ENCODE measurements at places on chromosomes 6 and 20.
A peak's percentile ranks its signal among the peaks of the same experiment; 100 is the strongest.

- no peak for DNase-seq
Measured at GRCh38 chr6:91608428-91608827, 1021.6 kb upstream of the MAP3K7 start.

DNA sequence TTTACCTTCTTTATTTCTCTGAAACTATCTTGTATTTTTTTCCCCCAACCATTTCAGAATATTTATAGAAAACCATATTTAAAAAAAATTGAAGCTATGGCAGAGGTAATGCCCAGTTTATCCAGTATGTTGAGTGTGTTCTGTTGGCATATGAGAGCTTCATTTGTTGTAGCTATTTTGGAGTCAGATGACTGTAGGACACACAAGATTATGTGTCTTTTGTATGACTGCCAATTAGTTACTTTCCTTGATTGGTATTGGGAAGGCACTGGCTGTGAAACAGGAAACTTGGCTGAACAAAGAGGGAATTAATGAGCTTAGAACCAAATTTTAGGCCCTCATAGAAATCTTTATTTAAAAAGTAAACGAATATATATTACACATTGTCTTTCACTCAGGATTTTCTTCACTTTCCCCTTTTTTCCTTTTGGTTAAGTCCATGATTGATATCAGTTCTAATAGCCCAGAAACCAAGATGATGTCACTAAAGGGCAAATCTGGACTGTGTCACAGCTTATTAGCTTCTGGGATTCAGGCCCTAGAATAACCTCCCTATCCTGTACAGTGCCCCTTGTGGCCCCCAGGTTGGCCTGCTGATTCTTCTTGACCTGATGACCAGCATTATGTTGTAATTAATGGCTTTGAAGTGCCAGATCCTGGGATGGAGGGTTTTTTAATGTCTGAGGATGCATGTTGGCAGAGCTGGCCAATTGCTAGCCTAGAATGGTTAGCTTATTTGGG lies 10.1 kb downstream of the CDC5L start:
- no peak for DNase-seq

GRCh38 chr6:116074732-116075390 lies 14.2 kb upstream of the FRK start:
- no peak for DNase-seq

GRCh38 chr6:28734443-28734959 lies 189.3 kb downstream of the TRIM27 start:
- no peak for DNase-seq

- DNase-seq = peak; percentile 85
Measured at GRCh38 chr20:49344975-49345374, 67.1 kb upstream of the ZNFX1 start.

- DNase-seq = no peak
Measured at GRCh38 chr6:113148566-113148965, 708.6 kb upstream of the MARCKS start.

DNA sequence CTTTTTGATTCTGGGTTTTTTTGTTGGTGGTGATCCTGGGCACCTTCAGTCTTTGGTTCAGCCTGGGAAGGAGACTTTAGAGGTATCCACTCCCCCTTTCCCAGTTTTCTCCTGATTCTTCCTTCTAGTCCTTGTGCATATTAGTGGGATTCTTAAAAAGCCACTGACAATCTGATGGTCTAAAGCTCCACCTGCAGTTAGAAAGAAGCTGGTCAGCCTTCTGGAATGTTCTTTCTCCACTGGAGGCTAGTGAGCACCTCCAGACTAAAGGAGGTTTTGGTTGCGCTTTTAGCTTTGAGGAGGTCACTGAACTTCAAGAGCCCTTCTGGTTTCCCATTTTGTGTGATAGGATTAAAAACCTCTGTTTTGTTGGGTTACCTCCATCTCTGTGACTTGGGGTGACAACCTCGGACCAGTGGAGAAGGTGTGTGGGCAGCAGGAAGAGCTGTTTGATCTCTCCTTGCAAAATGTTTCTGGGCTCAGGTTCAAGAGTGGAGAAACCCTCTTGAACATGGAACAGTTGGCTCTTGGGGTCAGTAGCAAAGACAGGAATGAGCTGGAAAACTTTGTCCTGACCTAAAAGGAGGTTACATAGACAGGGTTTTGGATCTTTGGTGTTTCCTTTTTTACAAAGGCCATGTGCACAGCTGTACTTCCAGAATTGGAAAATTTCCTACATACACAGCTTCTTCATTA lies 29.0 kb downstream of the JARID2 start:
- no peak for DNase-seq

DNA sequence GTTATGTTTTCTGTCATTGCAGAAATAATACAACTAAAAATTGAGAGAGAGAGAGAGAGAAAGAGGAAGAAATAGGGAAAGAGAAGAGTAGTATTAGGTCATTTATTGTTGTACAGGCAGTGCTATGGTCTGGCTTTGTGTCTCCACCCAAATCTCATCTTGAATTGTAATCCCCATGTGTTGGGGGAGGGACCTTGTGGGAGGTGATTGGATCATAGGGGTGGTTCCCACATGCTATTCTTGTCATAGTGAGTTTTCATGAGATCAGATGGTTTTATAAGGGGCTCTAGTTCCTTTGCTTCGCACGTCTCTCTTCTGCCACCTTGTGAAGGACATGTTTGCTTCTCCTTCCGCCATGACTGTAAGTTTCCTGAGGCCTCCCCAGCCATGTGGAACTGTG lies 677.4 kb upstream of the CHD6 start:
- DNase-seq = no peak

DNA sequence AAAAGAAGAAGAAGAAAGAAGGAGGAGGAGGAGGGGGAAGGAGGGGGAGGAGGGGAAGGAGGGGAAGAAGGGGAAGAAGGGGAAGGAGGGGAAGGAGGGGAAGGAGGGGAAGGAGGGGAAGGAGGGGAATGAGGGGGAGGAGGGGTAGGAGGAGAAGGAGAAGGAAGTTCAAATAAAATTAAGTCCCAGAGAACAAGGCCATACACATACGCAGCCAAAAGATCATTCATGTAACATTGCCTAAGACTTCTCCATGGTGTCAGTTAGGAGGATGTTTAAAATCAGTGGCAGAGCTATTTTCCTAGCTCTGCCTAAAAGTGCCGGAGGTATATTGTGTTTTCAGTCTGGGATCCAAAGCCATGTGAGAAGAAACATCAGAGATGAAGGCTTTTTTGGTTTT lies 75.8 kb downstream of the PLCB4 start:
- DNase-seq = no peak

GRCh38 chr6:126905917-126906316 lies 212.6 kb upstream of the RSPO3 start:
- no peak for DNase-seq

GRCh38 chr6:117910549-117910948 lies 3.5 kb downstream of the SLC35F1 start:
- no peak for DNase-seq

DNA sequence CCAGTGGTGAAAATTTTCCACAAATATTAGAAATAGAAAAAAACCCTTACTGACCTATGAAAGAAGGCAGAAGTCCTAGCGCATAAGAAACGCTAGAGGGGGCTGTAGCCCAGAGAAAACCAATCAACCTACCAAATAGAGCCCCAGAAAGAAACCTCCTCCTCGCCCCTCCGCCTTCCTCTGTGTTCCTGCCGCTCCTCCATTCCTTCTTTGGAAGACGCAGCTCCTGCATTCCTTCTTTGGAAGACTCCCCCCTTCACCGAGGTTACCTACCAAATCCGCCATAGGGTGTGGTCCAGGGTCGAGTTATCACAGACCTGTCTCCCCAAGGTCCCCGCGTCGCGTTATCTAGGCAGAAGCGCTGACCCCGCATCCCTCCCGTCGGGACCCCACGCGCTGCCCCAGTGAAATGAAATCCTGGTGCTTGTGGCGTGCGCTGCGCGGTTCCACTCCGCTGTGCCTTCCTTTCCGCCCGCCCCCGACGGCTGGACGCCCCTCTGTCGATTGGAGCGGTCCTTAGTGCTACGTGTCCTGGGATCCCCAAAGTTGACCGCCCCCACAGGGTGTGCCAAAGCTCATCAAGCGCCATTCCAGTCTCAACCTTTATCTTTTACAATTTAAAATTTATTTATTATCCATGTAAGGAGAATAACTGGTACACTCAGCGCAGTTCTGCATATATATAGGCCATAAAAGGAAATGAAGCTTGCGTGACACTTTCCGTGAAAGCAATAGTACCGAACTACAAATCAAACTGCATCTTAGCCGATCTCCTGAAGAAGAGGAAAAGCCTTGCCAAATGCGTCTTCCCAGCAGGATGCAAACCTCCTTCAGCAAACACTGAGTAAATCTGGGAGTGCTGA lies 13.0 kb downstream of the RPP21 start:
- no peak for DNase-seq

- DNase-seq = peak; percentile 8
Measured at GRCh38 chr6:13873288-13874190, 51.2 kb upstream of the RNF182 start.

- no peak for DNase-seq
Measured at GRCh38 chr6:50007819-50008218, 14.0 kb downstream of the DEFB110 start.

- no peak for DNase-seq
Measured at GRCh38 chr6:137794516-137795201, 72.4 kb upstream of the TNFAIP3 start.

- no peak for DNase-seq
Measured at GRCh38 chr6:16487996-16488674, 249.7 kb downstream of the GMPR start.

DNA sequence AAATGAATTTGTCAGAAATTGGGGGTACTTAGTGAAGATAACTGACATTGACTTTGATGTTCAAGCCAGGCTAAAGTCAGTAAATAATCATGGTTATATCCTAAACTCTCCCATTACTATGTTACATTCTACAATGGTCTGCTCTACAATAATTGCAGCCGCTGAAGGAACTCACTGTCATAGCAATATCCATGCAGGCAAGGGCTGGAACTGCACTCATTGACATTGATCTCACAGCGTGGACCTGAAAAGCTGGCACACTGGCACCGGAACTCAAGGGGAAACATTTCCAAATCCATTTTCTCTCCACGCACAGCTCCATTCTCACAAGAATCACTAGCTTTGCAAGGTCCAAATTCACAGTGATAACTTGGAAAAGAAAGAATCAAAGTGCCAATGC lies 702.7 kb downstream of the EYS start:
- DNase-seq = no peak

DNA sequence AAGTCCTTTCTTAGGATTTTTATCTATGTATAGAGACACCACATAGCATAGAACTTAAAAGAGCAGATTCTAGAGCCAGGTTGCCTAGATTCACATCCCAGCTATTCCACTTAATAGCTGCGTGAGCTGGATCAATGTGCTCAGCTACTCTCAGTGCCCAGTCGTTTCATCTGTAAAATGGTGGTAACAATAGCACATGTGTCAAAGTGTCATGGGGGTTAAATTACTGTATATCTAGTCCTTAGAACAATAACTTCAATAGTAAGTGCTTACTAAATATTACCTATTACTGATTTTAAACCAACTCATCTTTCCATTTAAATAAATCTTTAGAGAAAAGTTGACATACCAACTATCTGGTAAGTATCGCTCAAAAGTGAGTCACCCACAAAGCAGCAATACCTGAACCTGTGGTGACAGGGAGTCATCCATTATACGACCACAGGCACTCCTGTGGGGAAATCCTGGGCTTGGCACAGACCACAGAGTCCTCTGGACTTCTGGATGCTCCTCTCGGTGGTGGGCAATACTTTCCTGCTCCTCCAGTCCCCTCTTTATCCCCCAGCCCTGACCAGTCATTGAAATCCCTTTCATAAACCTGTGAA lies 154.8 kb downstream of the PDSS2 start:
- DNase-seq = no peak

- DNase-seq = no peak
Measured at GRCh38 chr6:40340196-40340595, 247.0 kb downstream of the LRFN2 start.

DNA sequence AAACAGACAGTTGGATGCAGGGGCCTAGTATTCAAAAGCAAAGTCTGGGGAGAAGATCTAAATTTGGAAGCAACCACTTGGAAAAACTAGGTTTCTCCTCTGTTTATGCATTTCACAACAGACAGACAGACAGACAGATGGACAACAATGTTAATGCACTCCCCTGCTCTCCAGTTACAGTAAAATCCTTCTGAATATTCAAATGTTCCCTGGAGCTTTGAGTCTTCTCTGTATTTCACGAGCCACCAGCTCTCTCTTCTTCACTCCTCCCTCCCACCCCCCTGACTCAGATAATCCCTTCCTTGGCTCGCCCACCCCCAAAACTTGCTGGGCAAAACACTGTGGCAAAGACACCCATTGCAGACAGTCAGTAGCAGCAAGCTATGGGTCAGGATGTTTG lies 129.3 kb upstream of the TOP1 start:
- no peak for DNase-seq

DNA sequence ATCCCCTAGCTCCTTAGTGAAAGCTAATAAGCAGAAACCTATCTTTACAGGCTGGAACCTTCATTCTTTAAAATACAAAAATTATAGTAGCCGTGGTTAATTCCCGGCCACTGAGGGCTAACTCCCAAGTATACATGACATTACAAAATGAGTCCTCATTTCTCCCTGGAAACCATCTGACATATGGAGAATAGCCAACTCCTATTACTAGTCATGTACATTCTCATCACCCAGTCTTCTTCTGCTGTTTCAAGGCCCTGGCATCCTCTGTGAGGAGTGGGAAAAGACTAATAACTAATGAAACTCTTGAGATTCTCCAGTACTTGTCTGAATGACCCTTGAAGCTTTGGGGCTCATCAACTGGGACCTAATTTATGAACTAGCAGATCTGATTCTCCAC lies 30.2 kb downstream of the CSNK2A1 start:
- no peak for DNase-seq

DNA sequence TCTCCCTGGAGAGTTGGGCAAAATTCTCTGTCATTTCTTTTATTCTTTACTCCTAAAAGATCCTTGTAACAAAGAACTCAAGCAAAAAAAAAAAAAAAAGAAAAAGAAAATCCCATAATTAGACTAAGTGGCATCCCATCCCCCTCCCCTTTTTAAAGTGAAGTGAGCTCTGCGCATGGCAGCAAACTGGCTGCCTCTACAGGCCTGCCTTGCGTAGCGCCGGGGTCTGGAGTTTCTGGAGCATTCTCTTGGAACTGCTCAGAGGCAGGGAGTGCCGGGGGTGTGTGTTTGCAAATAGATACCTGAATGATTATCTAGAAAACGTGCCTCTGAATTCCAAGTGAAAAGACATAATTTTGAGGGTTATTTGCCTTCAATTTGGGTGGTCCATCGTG lies 48.1 kb downstream of the FOXC1 start:
- DNase-seq = no peak

DNA sequence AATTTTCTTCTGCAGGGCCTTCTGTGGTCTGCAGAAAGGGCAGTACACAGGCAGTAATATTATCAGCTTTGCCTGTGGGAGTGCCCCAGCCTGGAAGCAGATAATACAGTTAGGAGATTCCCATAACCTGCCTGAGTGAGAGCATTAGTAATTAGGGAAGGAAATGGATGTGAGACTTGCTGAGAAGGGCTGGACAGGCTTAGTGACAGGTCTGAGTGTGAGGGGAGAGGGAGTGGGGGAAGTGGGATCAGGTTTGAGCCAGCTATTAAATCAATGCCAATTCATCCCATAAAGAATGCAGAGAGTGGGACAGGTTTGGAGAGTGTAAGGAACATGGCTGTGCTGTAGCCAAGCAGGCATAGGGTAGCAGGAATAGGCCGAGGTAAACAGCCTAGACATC lies 10.1 kb upstream of the CFAP206 start:
- no peak for DNase-seq

GRCh38 chr20:5833309-5833941 lies 83.2 kb downstream of the SHLD1 start:
- DNase-seq = no peak

GRCh38 chr6:119128252-119128912 lies 49.9 kb upstream of the FAM184A start:
- no peak for DNase-seq

GRCh38 chr6:101728388-101728787 lies 334.9 kb downstream of the GRIK2 start:
- no peak for DNase-seq

All from T1000 (cell line).